ENCODE measurements at places on chromosomes 4 and X.

DNA sequence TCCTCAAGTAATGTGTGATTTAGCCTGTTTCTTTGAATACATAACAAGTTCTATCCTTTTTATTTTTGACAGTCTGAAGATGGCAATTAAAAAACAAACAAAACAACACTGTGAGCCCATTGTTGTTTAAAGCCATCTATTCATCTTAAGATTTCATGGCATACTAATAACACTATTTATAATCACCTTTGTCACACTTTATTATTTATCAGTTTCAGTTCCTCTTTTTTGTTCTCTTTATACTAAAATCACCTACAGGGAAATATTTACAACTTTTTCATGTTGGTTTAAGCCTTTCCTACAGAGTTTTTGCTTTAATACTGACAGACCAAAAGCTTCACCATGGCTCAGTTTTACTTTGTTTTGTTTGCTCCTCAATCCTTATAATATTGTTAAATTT lies 247.4 kb upstream of the CTSO start:
- DNase-seq = no peak

- no peak for DNase-seq
Measured at GRCh38 chr4:85061974-85062373, 95.5 kb upstream of the WDFY3 start.

GRCh38 chr4:40837094-40837870 lies 87.5 kb downstream of the NSUN7 start:
- DNase-seq = no peak

DNA sequence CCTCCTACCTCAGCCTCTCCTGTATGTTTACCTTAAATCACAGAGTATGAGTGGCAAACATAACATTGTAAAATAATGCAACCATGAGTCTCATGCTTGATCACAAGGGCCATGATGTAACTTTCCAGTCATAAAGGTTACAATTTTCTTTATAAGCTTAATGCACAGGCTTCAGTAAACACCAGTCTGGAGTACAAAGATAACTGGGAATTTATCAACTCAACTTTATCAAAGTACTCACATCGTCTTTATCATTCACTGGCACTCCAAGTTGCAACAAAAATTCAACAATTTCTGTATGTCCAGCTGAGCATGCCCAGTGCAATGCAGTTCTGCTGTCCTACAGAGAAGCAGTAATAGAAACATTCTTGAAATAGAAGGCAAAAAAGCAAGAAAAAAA lies 2.8 kb downstream of the PSMD10 start:
- no peak for DNase-seq

DNA sequence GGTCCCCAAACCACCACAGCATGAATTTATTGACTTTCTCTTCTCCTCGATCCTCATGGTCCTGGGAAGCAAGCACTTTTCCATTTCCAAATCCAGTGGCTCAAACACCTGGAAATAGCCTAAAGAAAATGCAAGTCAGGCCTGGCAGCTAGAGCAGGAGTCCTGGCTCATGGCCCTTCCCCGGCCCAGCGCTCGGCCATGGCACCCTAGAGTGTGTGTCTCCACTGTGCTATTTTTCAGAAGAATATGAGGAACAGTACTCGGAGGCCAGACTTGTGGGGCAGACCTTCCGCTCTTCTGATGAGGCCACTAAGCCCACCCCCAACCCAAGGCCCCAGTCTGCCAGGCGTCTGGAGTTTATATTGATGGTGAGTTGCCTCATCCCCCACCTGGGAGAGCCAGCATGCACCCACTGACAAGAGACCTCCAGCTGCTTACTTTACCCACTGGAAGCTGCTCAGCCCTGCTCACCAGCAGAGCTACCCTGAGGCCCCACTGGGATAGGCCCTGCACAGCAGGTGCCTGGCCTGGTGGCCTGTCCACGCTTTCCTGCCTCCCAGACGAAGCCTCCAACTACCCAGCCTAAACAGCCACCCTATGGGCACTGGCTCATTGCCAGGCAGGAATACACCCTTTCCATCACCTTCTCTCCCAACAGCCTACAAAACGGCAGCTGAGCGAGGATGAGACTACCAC lies 2.3 kb upstream of the RTL5 start:
- DNase-seq = no peak

- DNase-seq = no peak
Measured at GRCh38 chr4:155529272-155529671, 137.4 kb upstream of the GUCY1A1 start.

- no peak for DNase-seq
Measured at GRCh38 chr4:148827781-148828180, 385.6 kb upstream of the NR3C2 start.

GRCh38 chrX:10399043-10399741 lies 221.2 kb downstream of the MID1 start:
- DNase-seq = no peak

GRCh38 chr4:38565271-38566199 lies 98.5 kb upstream of the KLF3 start:
- DNase-seq = no peak

DNA sequence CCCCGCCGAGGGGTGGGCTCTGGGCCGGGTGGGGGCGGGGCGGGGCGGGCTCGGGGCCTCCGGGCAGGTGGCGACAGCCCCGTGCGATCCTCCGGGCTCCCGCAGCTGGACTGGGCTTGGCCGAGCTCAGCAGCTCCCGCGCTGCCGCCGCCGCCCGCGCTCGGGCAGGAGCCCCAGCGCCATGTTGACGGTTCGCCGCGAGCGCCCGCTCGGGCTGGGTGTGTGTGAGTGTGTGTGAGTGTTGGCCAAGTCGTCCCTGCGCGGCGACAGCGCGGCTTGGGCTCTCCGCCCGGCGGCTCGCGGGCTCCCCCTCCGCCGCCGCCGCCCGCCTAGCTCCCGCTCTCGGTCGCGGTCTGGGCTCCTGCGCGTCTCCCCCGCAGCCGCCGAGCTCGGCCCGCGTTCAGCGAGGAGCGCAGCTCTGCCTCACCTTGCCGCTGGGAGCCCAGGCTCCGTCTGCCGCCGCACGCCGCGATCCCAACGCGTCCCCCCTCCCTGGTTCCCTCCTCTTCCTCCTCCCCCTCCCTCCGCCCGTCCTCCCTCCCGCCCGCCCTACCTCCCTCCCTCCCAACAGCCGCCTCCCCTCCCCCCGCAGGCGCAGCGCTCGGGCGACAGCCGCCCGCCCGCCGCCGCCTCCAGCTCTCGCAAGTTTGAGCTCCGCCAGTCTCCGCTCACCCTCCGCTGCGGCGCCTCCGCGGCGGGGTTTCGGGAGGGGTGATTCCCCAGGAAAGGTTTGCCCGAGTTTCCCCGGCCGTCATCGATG lies at the start of gene BCOR:
Gene BCOR, minus strand, starts transcription at position 455 of the 760 bp plus-strand sequence. CDS start 20,029 bp downstream, outside the sequence.
- peak; percentile 58 for DNase-seq

- DNase-seq = no peak
Measured at GRCh38 chr4:160110891-160111290, 1008.0 kb downstream of the RAPGEF2 start.

DNA sequence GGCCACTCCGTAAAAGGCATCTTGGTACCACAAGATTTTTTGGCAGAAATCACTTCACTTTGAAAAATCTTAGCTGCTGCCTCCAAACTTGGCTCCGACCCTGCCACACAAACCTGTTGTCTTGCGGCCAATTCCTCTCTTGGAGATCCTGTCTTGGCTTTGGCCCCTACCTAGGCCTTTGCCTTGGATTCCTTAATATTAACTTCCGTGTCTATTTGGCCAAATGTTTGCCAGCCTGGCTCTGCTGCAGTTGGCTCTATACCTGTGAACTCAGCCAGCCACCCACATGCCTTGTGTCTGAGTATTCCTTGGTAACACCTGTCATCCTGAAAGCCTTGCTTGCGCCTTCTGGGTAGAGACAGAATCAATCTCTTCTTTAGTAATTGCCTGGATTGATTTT lies 12.5 kb downstream of the GRXCR1 start:
- DNase-seq = no peak

GRCh38 chr4:98614662-98615061 lies 43.7 kb downstream of the TSPAN5 start:
- no peak for DNase-seq

- DNase-seq = no peak
Measured at GRCh38 chr4:117545039-117545438, 459.7 kb upstream of the TRAM1L1 start.

- DNase-seq = no peak
Measured at GRCh38 chr4:8379281-8379680, 61.2 kb downstream of the ACOX3 start.

DNA sequence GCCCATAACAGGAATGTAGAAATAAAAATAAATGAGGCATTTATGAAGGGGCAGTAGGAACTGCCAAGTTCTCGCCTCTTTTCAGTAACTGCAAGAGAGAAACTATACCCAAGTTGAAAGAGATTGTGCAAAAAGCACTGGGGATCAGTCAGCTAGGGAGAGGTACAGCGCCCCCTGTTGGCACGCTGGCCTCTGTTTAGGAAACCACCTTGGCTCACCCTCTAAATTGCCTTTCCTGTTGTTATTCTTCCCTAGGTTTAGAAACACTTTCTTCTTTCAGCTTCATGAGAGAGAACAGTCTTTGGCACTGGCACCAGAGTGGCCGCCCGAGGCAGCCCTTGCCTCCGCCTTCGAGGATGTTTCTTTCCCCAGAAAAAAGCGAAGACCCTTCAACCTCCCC lies 348.5 kb downstream of the MID1IP1 start:
- DNase-seq = peak; percentile 13

GRCh38 chrX:50865311-50865710 lies 45.2 kb upstream of the BMP15 start:
- DNase-seq = no peak

DNA sequence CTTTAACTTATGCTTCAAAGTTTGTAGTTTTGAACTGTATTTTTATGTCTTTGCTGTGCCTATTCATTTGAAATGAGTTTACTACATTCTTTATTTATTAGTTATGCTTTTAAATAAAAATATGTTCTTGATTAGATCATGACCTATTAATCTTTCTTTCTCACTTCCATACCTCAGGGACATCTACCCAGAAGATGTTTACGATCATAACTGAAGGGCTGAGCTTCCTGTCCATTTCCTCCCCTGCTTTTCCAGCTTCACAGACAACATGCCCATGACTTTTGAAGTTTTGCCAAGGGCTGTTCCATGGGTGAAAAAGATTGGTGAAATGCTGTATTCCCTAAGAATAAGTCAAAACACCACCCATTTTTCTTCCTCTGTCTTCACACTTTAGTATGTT lies 99.7 kb upstream of the DDIT4L start:
- no peak for DNase-seq

GRCh38 chrX:153766098-153766817 lies 2.2 kb downstream of the PLXNB3 start:
- no peak for DNase-seq

DNA sequence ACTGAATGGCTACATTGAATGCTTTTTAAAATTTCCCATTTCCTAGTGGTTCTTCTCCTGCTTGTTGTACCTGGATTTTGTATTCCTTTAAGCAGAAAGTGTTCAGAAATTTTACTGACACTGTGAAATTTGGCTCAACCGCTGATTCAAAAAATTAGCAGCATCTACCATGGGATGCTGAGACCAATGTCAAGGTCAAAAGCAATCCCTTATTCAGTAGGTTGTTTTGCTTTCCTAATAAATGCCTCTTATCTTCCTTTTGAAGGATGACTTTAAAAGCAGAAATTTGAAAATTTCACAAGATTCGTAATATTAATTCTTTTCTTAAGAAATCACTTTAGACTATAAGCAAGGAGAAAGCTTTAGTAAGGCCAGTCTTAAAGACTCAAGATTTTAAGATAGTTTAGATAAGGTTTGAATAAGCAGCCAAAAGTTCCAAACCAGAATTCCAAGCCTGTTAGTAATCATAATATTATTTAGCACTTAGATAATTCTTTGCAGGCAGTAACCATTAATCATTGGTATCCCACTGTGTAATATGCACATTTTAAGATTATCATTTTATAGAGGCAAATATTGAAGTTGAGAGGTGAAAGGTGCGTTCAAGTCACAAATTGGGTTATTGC lies 508.8 kb downstream of the ANKRD50 start:
- no peak for DNase-seq

DNA sequence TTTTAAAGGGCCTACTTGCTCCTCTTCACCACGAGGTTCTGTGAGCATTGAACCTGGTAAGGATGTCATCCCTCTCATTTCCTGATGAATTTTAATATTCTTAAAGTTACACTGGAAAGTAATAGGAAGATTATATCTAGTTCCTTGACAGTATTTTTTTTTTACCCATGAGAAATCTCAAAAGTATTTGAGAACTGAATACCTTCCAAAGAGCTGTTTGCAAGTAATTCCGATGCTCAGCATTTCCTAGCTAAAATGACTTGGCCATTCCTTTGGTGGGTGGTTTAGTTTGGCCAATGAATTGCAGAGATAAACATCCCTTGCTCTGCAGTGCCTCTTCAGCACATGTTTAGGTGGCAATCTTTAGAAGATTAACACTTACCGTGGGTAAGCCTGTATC lies 110.2 kb upstream of the WDR1 start:
- no peak for DNase-seq

DNA sequence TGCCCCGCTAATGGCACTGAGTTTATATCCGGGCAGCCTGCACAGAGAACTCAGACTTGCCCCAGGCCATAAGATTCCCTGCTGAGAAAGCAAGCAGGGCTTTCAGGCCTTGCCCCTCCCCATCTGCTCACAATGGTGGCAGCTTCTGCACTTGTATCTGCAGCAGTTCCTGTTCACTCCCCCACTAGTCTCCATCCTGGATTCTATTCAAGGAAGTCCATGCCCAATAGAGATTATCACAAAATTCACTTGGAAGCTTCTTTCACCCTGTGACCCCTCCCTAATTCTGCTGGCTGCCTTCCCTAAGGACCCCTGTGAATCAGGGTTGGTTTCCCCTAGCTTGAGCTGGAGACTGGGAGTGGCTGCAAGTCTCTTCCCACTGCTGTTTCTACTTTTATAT lies 34.5 kb upstream of the UCP1 start:
- DNase-seq = no peak
